ENCODE measurements at places on chromosomes 13 and 19. TPM values are rescaled to one million over a fixed set of nuclear protein-coding genes. Genes with fewer than 3 reads are reported as not detected.

The NLRP4 gene
- polyA plus RNA-seq = not detected

The GPR42 gene
- not detected for polyA plus RNA-seq

The CASP14 gene
- polyA plus RNA-seq = not detected

The FXYD7 gene
- polyA plus RNA-seq = 35.7 TPM

The IGFL3 gene
- not detected for polyA plus RNA-seq

The CDC34 gene
- polyA plus RNA-seq = 172 TPM

The MYH14 gene
- not detected for polyA plus RNA-seq

The LRG1 gene
- not detected for polyA plus RNA-seq

The IQCN gene
- 3.7 TPM for polyA plus RNA-seq

The APOE gene
- 9.8 TPM for polyA plus RNA-seq

The ZNF541 gene
- not detected for polyA plus RNA-seq

The CPB2 gene
- not detected for polyA plus RNA-seq

The ZNF460 gene
- 11.2 TPM for polyA plus RNA-seq

The ZNF99 gene
- polyA plus RNA-seq = not detected

The ZNF540 gene
- 22.5 TPM for polyA plus RNA-seq

The SIAH3 gene
- polyA plus RNA-seq = 4.0 TPM
